Neural crest cell (in vitro differentiated cells): ENCODE measurements at places on chromosomes 5 and 9. TPM values are rescaled to one million over a fixed set of nuclear protein-coding genes. Genes with fewer than 3 reads are reported as not detected.
A peak's percentile ranks its signal among the peaks of the same experiment; 100 is the strongest.

DNA sequence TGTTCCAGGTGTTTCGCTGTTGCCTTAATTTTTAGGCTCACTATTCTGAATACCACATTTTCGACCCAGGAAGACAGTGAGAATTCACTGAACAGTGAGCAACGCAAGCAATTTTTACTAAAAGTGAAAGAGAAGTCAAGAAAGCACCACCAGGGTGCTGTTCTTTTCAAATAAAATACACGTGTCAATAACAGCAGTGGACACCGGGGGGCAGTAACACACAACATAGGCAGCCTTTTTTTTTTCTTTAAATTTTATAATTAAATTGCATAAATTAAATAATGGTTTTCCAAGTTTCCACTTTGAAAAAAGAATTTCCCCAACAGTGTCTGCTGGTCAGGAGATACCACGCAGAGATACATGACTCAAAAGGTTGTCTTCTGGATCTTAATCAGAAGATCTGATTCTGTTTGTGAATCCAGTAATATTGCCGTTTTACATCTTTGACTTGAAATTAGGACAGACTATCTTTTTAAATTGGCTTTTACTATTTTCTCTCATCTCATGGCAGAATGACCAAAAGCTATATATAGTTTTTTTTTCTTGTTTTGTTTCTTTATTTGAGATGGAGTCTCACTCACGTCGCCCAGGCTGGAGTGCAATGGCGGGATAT, 47.1 kb upstream of the SH3GL2 start:
- peak; percentile 57 for DNase-seq

DNA sequence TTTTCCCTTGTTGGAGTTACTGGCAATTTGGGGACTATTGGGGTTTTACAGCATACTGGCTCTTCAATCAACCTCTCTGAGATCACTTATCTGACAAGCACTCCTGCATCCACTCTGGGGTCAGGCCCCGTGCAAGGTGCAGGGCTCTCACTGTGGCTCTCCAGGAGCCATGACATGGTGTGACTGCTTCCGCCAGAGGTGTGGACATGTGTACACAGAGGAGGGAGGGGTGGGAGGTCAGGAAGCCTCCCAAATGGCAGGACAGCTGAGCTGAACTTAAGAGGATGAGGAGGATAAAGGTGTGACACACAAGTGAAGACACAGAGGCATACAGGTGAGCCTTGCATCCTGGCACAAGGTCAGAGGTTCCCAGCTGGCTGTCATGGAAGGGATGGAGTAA, 24.3 kb downstream of the SHB start:
- no peak for DNase-seq

HOMER1 gene
- total RNA-seq, result 28.1 and 29.3 TPM in 2 replicates

DNA sequence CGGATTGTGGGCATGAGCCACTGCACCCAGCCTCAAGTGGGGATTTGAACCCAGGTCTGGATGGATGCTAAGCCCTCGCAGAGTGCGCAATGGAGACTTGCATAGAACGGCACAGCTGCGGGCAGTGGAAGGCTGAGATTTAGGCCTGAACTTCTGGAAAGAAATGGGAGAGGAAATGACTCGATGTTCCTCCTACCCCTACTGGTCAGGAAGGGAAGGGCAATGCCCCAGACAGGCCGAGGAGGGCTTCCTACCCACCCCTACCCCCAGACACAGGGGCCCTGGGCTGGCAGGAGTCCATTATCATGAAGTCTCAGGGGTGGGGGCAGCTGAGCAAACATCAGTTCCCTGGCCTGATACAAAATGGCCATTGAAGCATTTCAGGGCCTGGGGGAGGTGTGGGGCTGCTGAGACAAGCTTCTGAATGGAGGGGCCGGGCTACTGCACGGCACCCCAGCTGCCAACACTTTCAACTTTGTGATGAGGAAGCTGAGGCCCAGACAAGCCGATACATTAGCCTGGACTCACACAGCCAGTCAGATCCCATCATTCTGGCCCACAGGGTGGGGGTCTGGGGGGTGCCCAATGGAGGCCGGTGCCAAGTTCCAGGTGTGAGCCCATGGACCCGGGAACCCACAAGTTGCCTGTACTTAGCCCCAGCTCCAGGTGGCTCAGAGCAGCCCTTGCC, 13.5 kb upstream of the WDR38 start:
- no peak for DNase-seq

NR5A1 gene
- total RNA-seq, result 0.35 and 0.50 TPM in 2 replicates
